ENCODE measurements at places on chromosomes 4 and X.

GRCh38 chrX:134163836-134164235 lies 73.1 kb upstream of the CCDC160 start:
- no peak overlapping the region for H3K4me3 ChIP-seq
- H3K36me3 ChIP-seq: no peaks in the 10 kb centered on the region
- no peak overlapping the region for H3K27ac ChIP-seq
- no peak for DNase-seq
- H3K4me1 ChIP-seq: no peaks in the 10 kb centered on the region
- no peaks in the 10 kb centered on the region for H3K27me3 ChIP-seq

- H3K27me3 ChIP-seq: no peaks in the 10 kb centered on the region
- no peak overlapping the region for H3K4me3 ChIP-seq
- H3K4me1 ChIP-seq: no peaks in the 10 kb centered on the region
- no peak for DNase-seq
- no peaks in the 10 kb centered on the region for H3K36me3 ChIP-seq
These were observed 32.1 kb downstream of the CCKAR start for GRCh38 chr4:26458157-26458561.

DNA sequence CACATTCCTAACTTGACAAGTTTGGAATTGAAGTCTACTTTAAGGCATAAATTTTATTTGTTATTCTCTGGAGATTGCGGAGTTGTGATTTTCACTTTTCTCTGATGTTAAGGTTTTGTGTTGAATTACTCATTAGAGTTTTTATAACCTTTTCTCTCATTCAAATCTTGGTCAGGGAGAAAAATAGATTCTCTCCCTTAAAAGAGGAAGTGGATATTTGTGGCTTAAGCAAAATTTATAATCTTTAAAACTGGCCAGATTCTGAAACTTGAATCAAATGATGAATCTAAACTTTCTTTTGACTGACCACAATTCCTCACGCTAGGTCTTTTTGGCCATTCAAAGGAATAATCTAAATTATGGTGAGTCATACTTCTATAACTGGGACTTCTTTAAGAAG lies 361.4 kb downstream of the TEX13C start:
- H3K27ac ChIP-seq: no peak overlapping the region
- no peak overlapping the region for H3K4me3 ChIP-seq
- no peaks in the 10 kb centered on the region for H3K4me1 ChIP-seq
- no peaks in the 10 kb centered on the region for H3K36me3 ChIP-seq
- no peak for DNase-seq
- no peaks in the 10 kb centered on the region for H3K27me3 ChIP-seq

DNA sequence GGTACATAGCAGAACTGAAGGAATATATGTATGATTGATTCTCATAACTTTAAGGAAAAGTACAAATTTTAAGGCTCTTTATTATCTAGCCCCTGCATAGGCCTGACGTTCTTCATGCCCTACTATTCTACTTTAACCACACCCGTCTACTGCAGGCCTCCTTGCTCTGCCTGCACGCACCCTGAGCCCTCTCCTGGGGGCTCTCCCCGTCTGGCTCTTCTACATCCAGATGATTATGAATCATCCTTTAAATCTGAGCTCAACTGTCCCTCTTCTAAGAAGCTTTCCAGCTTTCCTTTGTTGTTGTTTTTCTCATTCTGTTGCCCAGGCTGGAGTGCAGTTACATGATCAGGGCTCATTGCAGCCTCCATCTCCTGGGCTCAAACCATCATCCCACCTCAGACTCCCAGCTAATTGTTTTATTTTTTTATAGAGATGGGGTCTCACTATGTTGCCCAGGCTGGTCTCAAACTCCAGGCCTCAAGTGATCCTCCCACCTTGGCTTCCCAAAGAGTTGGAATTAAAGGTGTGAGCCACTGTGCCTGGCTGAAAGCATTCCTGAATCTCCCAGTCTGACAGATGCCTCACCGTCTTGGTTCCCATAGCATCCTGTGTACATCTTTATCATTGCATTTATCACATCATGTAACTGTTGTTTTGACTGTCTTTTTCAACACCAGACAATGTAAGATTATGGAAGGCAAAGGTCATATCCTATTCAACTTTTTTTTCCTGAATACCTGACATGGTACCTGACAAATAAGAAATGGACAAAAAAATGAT lies 89.2 kb downstream of the WDFY3 start:
- no peaks in the 10 kb centered on the region for H3K4me1 ChIP-seq
- H3K27ac ChIP-seq: no peak overlapping the region
- H3K36me3 ChIP-seq: peaks cover 3% of the 10 kb centered on the region
- no peak for DNase-seq

GRCh38 chr4:15370296-15370695 lies 57.5 kb upstream of the C1QTNF7 start:
- peaks cover 6% of the 10 kb centered on the region for H3K4me1 ChIP-seq
- H3K4me3 ChIP-seq: no peak overlapping the region
- no peak for DNase-seq
- peak overlapping the region; percentile 54 for H3K27ac ChIP-seq
- H3K27me3 ChIP-seq: no peaks in the 10 kb centered on the region
- peaks cover 4% of the 10 kb centered on the region for H3K36me3 ChIP-seq

DNA sequence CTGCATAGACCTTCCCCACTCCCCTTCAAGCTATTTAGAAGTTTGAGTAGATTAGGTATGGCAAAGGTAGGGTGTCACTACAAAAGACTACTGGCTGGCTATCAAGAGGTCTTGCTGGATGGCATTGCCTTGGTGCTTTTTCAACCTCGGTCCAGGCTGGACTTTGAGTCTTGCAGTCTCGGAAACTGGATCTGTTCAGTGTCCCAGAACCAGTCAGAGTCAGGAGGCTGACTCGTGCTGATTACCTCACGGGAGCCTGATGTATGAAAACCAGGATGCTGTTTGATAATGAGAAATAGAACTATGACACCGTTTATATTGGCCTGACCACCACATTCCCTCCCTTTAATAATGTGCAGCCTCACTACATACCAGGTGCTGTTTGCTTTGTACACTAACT lies 2.7 kb upstream of the PHKA1 start:
- no peak for DNase-seq
- no peaks in the 10 kb centered on the region for H3K4me1 ChIP-seq

- H3K27ac ChIP-seq: no peak overlapping the region
- no peaks in the 10 kb centered on the region for H3K27me3 ChIP-seq
- H3K4me1 ChIP-seq: no peaks in the 10 kb centered on the region
- no peak overlapping the region for H3K4me3 ChIP-seq
- no peak for DNase-seq
- no peaks in the 10 kb centered on the region for H3K36me3 ChIP-seq
These were observed 22.1 kb upstream of the OR13H1 start for GRCh38 chrX:131521824-131522223.

GRCh38 chr4:3848323-3848722 lies 82.1 kb downstream of the ADRA2C start:
- no peak overlapping the region for H3K4me3 ChIP-seq
- no peaks in the 10 kb centered on the region for H3K27me3 ChIP-seq
- no peak for DNase-seq

DNA sequence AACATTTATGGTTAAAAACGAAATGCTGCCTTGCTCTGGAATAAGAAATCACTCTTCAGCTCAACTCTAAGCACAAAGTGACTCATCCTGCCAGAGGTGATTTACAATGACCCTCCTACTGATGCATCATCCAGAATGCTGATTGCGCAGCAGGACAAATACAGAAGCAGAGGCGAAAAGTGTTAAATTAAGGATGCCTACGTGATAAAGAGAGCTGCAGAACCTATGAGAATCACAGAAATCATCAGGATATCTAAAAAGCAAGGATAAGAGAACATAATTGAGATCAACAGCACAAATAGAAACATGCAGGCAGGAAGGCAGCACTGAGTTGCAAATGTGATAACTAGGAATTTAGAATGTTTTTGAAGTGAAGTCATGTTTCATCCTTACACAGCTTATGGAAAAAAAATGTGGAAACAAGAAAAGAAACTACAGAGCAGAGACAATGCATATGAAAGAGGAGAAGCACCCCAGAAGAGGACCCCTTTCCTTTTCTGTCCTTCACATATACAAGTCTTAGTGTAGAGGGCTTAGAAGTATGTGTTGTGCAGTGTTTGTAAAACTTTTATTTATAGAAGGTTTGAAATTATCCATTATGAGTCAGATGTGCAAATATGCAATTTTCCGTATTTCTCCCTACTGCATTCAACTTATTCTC lies 188.4 kb downstream of the SLC7A11 start:
- peak overlapping the region; percentile 45 for H3K27ac ChIP-seq
- DNase-seq: no peak
- H3K4me3 ChIP-seq: peak overlapping the region; percentile 33
- H3K36me3 ChIP-seq: no peaks in the 10 kb centered on the region

- H3K4me3 ChIP-seq: no peak overlapping the region
- no peaks in the 10 kb centered on the region for H3K27me3 ChIP-seq
- H3K4me1 ChIP-seq: no peaks in the 10 kb centered on the region
These were observed 24.7 kb upstream of the SOD3 start for GRCh38 chr4:24770667-24771066.

DNA sequence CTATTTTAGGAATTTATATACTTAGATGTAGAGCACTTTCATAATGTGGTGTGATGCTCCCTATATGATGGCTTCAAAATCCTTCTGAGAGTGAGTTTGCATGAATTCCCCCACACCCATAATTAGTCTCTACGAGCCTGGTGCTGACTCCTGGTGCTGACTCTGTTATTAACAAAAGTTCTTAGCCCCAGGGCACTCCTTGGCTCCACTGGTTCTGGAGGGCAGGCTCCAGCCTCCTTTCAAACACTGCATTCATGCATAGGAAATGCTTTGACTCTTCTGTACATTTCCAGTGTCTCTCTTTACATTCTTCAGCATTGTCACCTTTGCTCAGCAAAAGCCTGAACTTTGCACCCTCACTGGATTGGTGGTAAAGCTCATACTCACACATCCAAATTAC lies 64.0 kb downstream of the LNX1 start:
- no peaks in the 10 kb centered on the region for H3K27me3 ChIP-seq
- H3K4me1 ChIP-seq: no peaks in the 10 kb centered on the region
- no peak overlapping the region for H3K4me3 ChIP-seq
- H3K27ac ChIP-seq: no peak overlapping the region
- no peaks in the 10 kb centered on the region for H3K36me3 ChIP-seq
- no peak for DNase-seq

DNA sequence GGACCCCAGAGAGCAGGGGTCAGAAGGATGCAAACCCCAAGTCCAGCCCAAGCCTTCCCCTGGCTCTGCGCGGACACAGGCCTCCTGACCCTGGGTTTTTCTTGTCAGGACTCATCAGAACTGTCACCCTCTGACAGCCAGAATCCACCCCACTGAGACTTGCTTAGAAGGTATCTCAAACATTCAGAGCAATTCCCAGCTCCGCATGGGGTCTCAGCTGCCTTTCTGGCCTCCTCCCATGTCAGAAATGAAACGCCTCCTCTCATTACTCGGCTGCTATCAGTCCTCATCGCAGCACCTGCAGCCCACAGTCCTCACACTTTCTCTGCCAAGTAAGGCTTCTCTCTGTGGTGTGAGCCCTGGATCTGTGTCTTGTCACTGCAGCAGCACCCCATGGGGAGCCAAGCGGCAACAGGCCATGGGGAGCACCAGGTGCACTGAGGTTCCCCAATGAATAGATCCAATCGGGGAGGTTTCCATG lies 97.8 kb downstream of the WFS1 start:
- H3K4me3 ChIP-seq: no peak overlapping the region
- no peaks in the 10 kb centered on the region for H3K27me3 ChIP-seq
- no peaks in the 10 kb centered on the region for H3K36me3 ChIP-seq
- DNase-seq: no peak
- no peak overlapping the region for H3K27ac ChIP-seq

DNA sequence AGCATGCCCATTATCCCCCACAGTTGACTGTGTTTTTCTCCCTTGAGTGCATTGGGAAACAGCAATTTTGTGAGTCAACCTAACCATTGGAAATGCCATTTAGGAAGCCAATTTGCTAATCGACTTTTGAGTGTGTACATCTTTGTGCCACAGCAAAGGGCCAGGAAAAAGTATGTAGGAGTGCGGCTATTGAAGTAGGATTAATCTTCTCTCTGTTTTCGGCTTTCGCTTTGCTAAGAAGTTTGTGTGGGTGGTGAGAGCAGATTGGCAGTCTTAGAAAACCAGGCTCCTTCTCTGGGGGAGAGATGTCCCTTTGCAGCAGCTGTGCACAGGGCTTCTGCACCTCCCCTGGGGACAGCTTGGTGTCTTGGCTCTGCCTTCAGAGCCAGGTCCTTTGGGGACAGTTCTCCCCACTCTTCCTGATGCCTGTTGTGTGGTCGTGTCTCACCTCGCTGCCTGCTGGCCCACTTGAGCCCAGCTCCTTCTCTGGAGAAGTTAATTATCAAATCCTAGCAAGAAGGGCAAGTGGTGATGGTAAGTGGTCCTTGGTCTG lies 74.5 kb downstream of the GEMIN8 start:
- H3K4me1 ChIP-seq: no peaks in the 10 kb centered on the region
- DNase-seq: no peak
- H3K27me3 ChIP-seq: no peaks in the 10 kb centered on the region
- no peaks in the 10 kb centered on the region for H3K36me3 ChIP-seq

DNA sequence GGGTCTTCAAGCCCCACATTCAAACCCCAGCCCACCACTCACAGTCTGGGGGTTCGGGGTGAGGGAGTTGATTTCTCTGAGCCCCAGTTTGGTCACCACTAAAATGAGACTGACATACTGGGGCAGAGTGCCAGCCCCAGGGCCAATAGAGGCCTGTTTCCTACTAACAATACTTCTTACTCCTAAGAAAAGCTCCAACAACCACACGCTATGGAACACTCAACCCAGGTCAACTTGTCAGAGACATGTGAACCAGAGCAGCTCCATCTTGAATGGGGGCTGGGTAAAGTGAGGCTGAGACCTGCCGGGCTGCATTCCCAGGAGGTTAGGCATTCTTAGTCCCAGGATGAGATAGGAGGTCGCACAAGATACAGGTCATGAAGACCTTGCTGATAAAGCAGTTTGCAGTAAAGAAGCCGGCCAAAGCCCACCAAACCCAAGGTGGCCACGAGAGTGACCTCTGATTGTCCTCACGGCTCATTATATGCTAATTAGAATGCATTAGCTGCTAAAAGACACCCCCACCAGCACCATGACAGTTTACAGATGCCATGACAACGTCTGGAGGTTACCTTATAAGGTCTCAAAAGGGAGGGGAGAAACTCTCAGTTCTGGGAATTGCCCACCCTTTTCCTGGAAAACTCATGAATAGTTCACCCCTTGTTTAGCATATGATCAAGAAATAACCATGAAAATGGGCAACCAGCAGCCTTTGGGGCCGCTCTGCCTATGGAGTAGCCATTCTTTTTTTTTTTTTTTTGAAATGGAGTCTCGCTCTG lies 26.6 kb upstream of the HTRA3 start:
- H3K4me1 ChIP-seq: no peaks in the 10 kb centered on the region
- no peak overlapping the region for H3K4me3 ChIP-seq
- H3K27me3 ChIP-seq: no peaks in the 10 kb centered on the region
